ENCODE measurements at places on chromosomes 4 and X. TPM values are rescaled to one million over a fixed set of nuclear protein-coding genes. Genes with fewer than 3 reads are reported as not detected.

The UGT2B15 gene
- not detected for total RNA-seq

The TMEM35A gene
- total RNA-seq = not detected

The SMIM43 gene
- total RNA-seq = not detected

The DCAF16 gene
- 15.6 TPM for total RNA-seq
